ENCODE measurements at places on chromosomes 11 and 22.

DNA sequence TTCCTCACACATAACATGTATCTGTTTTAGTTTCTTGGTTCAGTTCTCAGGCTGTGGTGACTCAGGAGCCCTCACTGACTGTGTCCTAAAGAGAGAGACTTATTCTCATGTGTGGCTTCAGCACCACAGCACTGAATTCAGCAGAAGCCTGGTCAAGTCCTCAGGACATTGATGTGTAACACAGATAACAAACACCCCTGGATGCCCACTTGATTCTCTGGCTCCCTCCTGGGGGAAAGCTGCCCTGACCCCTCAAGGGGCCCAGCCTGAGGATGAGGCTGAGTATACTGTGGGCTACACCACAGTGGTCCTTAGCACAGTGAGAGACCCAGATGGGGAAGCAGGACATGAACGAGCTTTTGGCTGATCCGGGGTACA lies 87.2 kb upstream of the VPREB1 start:
- no peak for DNase-seq

DNA sequence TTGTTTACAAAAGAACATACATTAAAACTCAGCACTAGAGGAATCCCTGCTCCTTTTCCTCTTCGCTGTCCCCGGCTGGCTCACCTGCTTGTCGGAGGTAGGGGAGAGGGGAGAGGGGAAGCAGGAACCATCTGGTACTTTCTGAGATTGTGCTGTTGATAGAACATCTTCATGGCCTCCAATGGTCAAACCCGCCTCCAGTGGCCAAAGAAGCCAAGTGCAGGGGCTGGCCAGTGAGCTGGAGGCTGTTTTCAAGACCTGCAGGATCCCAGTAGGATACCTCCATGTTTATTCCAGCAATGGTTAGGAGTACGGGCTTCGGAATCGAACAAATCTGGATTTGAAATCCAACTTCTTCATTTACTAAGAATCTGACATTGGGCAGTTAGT lies 92.6 kb downstream of the PKNOX2 start:
- DNase-seq: no peak

- no peak for DNase-seq
These were observed 65.9 kb upstream of the HMGXB4 start for GRCh38 chr22:35191412-35191811.

DNA sequence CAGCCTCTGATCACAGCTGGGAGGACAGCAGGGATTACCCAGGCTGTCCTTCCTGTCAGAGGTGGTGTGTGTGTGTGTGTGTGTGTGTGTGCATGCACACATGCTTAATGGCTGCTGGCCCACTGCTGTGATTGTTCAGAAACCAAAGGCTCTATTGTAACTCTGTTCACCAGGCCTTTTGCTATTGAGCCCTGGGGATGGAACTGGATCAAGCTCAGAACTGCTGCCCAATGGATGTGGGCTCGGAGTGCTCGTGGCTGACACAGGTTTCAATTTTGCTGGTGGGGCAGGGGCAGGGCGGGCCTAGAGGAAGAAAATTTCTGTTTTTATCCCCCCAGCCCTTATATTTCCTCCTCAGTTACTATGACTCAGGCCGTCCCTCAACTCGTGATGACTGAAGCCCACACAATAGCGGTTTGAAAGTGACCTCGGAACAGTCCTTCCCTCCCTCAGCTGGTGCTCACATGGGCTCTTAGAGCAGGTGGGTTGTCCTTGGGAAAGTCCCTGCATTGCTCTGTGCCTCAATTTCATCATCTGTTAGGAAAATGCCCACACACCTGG lies 359.3 kb downstream of the TENM4 start:
- DNase-seq: no peak

DNA sequence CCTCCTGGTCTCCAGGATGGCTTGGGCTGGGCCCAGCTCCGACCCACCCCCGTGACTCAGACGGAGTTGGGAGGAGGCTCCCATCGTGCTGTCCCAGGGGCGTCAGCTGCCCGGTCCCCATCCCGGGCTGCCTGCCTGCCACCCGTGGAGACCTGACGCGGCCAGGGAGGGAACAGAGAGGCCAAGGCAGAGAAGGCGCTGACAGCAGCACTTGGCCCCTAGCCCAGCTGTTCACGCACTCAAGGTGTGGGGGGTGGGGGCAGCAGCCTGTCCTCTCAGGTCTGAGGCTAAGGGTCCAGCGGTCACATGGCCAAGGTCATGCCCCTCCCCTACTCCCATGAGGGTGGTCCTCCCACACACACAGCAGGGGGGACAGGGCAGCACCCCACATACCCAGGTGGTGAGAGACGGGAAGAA lies 48.6 kb downstream of the ELFN2 start:
- no peak for DNase-seq

- DNase-seq: no peak
These were observed at the start of gene LRRC4C for GRCh38 chr11:41459465-41460401. LRRC4C (minus strand) TSS chr11:41459652.

GRCh38 chr22:31150615-31151014 lies 9.4 kb upstream of the RNF185 start:
- DNase-seq: no peak

DNA sequence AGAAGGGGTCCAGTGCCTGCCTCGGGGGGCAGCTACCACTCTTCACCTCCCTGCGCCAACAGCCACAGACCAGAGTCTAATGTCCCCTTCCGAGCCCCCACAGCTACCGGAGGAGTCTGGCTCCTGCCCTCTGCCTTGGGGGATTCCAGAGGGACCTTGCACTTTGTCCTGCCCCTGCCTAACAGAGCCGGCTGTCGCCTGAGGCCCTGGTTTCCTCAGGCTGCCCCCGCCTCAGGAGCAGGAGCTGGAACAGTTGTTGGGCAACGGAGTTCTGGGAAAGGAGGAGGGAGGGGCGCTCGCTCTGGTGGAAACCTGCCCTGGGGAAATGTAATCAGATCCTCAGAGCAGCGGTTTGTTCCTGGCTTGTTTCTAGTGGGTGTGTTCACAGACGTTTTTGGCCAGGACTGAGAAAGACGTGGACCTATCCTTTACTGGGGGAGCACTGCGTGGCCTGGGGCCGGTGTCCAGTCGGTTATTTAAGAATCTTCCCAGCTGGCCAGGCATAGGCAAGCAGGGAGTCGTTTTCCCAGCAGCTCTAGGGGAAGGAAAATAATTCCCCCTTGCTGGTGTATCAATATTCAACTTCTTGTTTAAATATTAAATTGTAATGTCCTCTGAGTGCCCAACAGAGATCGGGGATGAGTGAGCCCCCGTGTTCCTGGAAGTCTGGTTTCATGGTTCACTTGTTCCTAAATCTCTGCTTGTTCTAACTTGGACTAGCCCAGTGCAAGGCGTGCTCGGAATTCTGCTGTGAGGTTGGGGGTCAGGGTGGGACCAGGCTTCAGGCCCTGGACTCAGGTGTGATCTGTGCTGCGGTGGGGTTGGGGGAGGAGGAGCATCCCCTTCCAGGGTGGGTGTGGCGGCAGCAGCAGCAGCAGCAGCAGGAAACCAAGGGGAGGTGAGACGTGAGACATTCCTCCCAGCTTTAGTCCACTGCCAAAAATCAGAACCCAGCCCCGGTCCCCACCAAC lies 32.1 kb downstream of the A4GALT start:
- no peak for DNase-seq

DNA sequence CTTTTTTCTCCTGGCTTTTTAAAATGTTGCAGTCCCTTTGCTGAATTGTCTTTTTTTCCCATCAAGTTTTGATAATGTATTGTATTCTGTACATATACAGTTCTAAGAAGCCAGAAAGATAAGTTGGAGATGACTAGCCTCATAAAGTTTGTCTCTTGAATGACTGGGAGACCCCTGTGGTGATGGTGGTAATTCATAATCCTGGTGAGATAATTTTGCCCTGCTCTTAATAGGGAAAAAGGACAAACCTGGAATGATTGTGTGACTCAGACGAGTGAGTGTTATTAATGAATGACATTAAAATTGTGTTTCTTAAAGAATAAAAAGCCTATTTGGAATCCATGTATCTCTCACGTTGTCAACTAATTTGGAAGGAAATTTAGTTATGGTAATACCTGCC lies 1.2 kb downstream of the HIKESHI start:
- DNase-seq: no peak

GRCh38 chr22:49163960-49164690 lies 663.5 kb downstream of the BRD1 start:
- no peak for DNase-seq

DNA sequence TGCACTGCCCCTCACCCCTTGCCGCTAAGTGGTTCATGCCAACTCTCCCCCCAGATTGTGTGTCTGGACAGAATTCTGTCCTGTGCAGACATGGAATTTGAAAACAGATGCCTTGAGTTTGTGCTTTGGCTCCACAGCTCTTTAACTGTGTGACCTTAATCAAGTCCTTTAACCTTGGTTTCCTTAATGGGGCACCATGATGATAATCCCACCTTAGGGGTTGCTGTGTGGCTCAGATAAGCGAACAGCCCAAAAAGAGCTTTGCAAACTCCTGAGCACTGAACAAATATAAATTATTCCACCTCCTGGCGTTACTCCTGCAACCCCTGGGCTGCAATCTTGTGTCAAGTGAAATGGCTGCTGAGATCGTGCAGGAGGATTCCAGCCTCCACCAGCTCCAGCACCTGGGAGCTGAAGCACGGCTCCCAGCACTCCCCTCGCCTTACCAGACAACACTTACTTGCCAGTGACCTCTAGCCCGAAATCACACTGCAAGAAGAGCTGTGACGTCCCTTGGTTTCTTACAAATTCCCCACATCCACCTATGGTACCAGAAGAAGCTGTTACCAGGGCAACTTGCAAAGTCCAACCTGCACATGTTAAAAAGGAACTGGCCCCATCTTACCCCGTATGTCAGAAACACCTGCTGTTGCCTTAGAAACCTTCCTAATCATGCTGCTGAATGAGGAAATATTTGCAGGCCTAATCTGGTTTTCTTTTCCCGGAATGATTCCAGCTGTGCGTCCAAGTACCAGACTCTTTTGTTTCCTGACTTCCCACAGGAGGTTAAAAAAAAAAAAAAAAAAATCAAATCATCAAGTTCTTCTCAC lies 13.2 kb downstream of the VPS37C start:
- DNase-seq: peak; percentile 62

DNA sequence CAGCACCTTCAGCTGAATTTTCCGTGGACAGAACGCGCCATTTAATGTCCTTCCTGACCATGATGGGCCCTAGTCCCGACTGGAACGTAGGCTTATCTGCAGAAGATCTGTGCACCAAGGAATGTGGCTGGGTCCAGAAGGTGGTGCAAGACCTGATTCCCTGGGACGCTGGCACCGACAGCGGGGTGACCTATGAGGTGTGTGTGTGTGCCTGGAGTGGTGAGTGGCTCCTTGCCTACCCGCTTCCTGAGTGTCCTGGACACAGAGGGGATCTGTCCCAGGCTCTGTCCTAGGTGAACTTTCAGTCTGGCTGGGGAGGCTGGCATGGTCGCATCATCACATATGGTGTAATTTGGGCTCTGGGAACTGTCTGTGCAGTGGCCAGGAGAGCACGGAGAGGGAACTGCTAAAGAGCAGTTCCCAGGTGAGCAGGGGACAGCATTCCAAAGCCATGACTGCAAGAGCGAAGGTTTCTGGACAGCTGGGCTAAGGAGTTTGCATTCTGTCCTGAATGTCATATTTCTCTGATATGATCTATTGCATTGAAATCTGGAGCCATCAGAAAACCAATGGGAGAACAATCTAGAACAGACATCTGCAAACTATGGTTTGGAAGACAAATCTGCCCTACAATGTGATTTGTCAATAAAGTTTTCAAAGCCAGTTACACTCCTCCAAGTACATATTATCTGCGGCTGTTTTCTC lies 104.3 kb downstream of the RRAS2 start:
- no peak for DNase-seq

GRCh38 chr22:46951973-46952372 lies 189.5 kb downstream of the TBC1D22A start:
- DNase-seq: no peak

GRCh38 chr11:94948070-94948617 lies 25.2 kb downstream of the CWC15 start:
- no peak for DNase-seq

GRCh38 chr11:22161489-22161888 lies 31.4 kb upstream of the ANO5 start:
- DNase-seq: no peak

DNA sequence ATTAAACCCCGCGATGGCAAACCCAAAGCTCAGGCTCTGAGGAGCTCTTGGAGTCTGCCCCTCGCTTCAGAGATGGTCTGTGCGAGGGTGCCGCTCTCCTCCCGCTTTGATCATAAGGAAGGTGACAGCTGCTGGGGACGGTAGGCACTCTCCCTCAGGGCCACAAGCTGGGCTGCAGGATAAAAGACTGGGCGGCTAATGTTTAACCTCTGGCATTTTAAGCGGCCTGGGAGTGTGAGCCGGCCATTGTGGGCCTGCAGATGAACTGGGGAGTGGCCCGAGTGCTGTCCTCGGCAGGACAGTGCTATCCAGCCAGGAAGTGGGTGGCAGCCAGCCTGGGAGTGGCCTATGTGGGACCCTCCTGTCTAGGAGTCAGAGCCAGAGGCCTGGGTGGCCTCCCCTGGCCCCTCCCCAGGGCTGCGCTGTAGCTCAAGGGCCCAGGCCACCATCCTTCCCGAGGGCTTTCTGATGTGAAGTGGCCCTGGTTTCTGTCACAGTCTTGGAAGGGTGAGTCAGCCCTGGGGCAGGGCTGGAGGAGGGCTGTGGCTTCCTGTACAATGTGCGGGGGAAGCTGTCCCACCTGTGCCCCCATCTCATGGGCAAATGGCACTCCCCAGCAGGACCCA lies 58.7 kb upstream of the PRODH start:
- DNase-seq: no peak

- DNase-seq: no peak
These were observed 77.5 kb upstream of the SEPTIN5 start for GRCh38 chr22:19636696-19637407.

DNA sequence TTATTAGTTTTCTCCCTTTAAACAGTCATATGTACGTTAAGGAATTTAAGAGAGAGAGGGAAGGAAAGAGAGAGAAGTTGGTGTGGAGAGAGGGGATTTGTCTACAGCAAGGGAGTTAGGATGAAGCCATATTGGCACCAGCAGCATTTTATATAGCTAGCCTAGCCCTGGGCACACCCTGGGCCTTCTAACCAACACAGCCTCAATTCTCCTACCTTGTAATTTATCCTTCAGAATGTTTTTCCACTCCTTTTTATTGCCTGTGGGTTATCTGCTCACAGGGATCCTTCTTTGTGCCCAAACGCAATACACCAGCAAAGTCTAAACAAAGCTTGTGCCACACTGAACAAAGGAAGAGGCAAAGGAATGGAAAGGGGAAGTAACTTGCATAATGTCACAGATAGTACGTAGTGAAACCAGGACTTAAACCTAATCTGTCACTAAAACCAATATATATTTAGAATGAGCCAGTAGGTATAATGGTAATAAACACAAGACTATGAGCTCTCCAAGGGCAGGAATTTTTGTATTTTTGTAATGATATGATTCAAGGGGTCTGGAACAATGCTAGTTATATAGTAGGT lies 613.8 kb upstream of the TENM4 start:
- no peak for DNase-seq

GRCh38 chr11:69357458-69358397 lies 63.8 kb downstream of the MYEOV start:
- DNase-seq: no peak
